NCI-H1092 (cell line): ENCODE measurements at places on chromosomes 7 and 10.
A peak's percentile ranks its signal among the peaks of the same experiment; 100 is the strongest.

GRCh38 chr10:22022257-22023032 is 18.9 kb upstream of the DNAJC1 start:
- no peak for DNase-seq

DNA sequence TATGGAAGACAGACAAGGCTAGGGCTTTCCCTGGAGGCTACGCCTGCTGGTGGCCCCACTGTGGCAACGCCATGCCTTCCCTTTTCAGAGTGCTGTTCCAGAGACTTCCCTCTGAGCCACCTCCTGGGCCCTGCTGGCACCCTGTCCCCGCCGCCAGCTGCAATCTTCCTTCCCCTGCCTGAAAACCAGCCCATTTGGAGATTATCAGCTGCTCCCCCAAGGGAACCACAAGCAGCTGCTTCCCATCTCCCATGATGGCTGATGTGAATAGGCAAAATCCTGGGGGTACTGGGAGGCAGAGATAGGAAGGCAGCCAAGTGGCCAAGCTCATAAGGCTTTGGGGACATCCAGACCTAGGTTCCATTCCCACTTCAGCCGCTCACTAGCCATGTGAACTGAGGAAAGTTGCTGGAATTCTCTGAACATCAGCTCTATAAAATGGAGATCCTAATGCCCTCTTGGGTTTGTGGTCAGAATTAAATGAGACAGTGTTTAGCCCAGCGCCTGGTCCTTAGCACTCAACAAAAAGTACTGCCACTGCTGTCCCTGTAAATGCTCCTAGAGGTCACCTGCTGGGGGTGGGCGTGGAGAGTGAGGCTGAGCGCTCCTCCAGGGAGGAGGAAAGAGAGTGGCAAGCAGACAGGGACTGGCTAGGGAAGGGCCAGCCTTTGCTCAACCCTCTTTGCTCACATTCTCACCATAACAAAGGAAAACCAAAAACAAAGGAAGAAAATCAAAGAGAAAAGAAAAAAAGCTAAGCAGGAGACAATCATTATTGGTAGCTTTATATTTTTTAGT is 5.9 kb downstream of the TSPAN33 start:
- DNase-seq = no peak

GRCh38 chr7:102096706-102097427 is 189.8 kb upstream of the SH2B2 start:
- no peak for DNase-seq

- DNase-seq = no peak
These were observed 110.0 kb upstream of the TRIM24 start for GRCh38 chr7:138349841-138350700.

- DNase-seq = no peak
These were observed 187.6 kb upstream of the NEBL start for GRCh38 chr10:21084700-21085099.

GRCh38 chr7:112184455-112184854 is 21.7 kb downstream of the DOCK4 start:
- DNase-seq = no peak

GRCh38 chr10:101602761-101603398 is 14.8 kb downstream of the DPCD start:
- DNase-seq = peak; percentile 20

- DNase-seq = no peak
These were observed 32.6 kb downstream of the CHST3 start for GRCh38 chr10:71996592-71997371.

DNA sequence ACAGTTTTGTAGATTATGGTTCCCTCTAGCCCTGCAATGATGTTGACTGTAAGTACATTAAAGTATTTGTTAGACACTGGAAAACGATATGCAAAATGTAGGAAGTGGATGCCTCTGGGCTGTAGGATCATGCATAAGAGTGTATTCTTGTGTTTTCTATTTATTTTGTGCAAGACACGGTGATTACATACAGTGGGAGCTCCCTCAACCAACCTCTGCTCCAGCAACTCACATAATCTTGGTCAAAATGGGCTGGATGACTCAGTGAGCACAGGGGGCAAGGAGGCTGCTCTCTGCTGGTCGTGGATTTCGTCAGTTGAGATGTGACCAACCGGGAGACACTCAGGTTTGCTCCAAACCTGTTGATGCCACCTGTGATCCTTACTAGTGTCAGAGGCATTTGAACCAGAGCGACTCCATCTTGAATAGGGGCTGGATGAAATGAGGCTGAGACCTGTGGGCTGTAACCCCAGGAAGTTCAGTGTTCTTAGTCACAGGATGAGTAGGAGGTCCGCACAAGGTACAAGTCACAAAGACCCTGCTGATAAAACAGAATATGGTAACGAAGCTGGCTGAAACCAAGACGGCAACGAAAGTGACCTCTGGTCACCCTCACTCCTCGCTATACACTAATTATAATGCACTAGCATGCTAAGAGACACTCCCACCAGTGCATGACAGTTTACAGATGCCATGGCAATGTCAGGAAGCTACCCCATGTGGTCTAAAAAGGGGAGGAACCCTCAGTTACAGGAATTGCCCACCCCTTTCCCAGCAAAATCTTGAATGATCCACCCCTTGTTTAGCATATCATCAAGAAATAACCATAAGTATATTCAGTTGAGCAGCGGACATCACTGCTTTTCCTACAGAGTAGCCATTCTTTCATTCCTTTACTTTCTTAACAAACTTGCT is 56.4 kb upstream of the FAM20C start:
- no peak for DNase-seq

GRCh38 chr7:105439174-105439893 is 50.6 kb upstream of the SRPK2 start:
- peak; percentile 73 for DNase-seq

DNA sequence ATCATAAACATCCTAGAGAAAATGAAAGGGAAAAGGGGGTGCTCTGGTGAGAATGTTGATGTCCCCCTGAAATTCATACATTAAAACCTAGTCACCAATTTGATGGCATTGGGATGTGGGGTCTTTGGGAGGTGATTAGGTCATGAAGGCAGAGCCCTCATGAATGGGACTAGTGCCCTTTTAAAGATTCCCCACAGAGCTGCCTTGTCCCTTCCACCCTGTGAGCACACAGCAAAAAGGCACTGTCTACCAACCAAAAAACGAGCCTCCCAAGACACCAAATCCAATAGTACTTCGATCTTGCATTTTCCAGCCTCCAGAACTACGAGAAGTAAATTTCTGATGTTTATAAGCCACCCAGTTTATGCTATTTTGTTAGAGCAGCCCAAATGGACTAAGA is 47.6 kb downstream of the OSBPL3 start:
- no peak for DNase-seq

- DNase-seq = no peak
These were observed 82.5 kb downstream of the SDHAF3 start for GRCh38 chr7:97200018-97200417.

DNA sequence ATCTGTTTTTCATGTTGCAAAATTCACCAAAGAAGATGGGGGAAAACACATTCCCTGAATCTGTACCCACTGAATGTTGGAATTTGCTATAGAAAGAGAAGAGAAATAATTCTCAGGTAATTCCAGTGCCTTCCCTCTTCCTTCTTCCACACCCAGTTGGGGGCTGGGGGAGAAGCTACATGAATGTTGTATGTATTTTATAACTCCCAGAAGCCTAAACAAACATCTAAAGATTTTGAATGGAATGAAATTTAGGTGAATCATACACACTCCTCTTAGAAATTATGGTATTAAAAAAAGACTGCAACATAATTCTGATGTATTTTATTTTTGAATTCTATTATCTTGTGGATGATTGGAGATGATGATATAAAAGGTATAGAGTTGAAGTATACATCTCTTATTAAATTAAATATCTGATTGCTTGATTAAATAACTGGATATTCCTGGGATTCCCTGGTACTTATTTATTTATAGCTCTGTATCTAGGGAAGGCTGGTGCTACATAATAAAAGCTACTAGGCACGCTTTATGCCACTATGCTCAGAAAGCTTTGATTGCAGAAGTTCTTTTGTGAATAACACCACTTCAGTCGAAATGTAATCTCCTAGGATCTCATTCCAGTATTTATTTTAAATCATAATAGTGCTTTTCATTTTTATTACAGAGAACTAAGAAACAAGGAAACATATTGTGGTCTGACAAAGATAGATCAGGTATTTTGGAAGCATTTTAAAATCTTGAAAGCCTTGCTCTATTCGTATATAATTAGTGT is 98.5 kb downstream of the MCU start:
- no peak for DNase-seq

- no peak for DNase-seq
These were observed 6.9 kb downstream of the LRMDA start for GRCh38 chr10:75438275-75438674.

GRCh38 chr10:91033324-91033950 is 112.5 kb upstream of the ANKRD1 start:
- DNase-seq = no peak

- DNase-seq = no peak
These were observed 140.5 kb downstream of the CUX1 start for GRCh38 chr7:101957744-101958525.

DNA sequence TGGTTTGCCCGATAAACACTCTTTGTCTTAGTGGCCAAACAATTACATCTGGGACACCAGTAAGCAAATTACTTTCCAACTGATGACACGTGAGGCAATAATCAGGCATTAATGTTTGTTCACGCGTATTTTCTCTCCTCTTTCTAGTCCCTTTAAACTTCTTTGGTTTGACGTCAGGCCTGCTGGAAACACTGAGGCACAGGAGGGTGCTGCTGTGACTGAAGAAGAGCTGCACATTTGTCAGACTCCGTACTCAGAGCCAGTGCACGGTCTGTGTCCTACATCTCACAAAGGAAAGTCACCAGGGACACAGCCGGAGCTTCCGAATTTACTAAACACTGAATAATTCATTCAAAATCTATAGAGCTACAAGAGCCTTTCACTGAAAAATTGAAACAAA is 57.6 kb upstream of the ANAPC16 start:
- DNase-seq = no peak
